ENCODE measurements at places on chromosomes 6 and 20.

GRCh38 chr20:62360854-62361798 is 6.0 kb downstream of the LAMA5 start:
- no peak for DNase-seq

- DNase-seq: no peak
These were observed 106.4 kb upstream of the PDE10A start for GRCh38 chr6:165769401-165769800.

GRCh38 chr20:13441388-13441787 is 197.3 kb downstream of the TASP1 start:
- no peak for DNase-seq

DNA sequence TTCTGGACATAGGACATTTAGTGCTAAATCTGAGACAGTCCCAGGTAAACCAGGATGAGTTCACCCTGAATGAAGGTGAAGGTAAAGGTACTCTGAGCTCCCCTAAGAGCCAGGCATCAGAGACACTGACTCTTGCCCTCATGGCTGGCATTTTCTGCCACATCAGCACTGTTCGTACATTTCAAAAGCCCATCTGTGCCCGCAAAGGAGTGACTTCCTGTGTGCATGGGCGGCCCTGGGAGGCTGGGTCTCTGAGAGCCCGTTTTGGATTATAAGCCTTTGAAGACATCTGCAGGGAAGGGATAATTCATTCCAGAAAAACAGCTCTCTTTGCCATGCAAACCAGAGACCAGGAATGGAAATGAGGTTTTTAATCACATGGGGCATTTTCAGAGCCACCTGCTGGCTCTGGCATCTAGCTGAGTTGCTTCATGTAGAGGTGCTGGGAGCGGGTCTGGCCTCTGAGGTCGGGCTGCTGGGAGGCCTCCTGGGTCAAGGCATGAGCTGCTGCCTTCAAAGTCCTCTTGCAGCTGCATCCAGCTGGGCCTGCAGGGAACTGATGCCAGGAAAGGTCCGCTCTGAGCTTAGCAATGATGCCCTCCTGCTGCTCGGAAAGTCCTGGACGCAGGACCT is 348.3 kb downstream of the DHX35 start:
- DNase-seq: no peak

DNA sequence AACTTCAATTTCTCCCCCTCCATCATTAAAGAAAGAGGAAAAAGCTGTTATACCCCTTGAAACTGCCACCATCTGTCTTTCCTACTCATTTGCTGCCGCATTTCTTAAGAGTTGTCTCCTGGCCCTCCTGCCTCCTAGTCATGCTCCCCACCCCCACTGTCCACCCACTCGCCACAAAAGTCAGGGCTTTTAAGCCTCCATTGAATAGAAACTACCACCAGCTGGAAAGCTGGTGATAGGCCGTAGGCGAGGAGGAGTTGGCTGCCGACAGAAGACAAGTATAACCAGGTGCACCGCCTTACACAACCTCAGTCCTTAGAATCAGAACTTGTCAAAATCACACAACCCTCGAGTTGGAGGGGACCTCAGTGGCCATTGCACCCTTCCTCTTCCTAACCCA is 67.6 kb downstream of the B3GAT2 start:
- no peak for DNase-seq

- no peak for DNase-seq
These were observed 18.3 kb upstream of the WFDC9 start for GRCh38 chr20:45649312-45649863.

DNA sequence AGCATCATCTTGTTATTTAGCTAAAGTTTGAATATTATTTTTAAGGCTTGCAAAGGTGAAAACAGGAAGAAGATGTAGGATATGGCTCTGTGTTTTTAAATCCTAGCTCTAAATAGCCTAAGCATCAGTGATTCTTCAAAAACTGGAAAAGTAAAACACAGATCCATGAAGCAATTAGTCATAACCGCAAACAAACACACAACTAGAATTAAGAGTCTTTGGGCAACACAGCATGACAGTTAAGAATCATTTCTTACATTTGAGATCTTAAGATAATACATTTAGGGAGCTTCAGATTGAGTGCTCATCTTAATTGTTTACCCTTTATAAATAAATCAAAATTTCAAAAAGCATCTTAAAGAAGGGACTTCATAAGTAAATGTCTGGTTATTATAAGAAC is 115.8 kb upstream of the MAP7 start:
- no peak for DNase-seq

GRCh38 chr6:88482465-88482864 is 316.3 kb upstream of the CNR1 start:
- DNase-seq: no peak

- DNase-seq: no peak
These were observed 143.7 kb downstream of the TENT5A start for GRCh38 chr6:81608776-81609175.

- no peak for DNase-seq
These were observed 35.1 kb downstream of the MGME1 start for GRCh38 chr20:18003897-18004296.

DNA sequence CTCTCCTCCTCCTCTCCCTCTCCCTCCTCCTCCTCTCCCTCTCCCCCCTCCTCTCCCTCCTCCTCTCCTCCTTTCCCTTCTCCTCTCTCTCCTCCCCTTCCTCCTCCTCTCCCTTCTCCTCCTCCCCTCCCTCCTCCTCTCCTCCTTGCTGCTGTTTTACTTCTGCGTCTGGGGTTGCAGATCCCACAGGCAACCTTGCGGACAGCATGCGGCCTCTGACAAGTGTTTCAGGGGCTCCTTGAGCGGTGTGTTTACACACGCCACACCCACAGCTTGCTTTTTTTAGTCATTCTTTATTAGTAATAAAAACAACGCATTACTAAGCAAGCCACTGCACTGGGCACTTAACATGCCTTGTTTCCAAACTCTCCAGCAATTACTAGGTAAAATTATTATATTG is 81.9 kb downstream of the TFAP2C start:
- no peak for DNase-seq

GRCh38 chr6:70586114-70586513 is 19.4 kb downstream of the SDHAF4 start:
- DNase-seq: no peak

GRCh38 chr20:16209951-16210361 is 363.3 kb downstream of the KIF16B start:
- DNase-seq: no peak

DNA sequence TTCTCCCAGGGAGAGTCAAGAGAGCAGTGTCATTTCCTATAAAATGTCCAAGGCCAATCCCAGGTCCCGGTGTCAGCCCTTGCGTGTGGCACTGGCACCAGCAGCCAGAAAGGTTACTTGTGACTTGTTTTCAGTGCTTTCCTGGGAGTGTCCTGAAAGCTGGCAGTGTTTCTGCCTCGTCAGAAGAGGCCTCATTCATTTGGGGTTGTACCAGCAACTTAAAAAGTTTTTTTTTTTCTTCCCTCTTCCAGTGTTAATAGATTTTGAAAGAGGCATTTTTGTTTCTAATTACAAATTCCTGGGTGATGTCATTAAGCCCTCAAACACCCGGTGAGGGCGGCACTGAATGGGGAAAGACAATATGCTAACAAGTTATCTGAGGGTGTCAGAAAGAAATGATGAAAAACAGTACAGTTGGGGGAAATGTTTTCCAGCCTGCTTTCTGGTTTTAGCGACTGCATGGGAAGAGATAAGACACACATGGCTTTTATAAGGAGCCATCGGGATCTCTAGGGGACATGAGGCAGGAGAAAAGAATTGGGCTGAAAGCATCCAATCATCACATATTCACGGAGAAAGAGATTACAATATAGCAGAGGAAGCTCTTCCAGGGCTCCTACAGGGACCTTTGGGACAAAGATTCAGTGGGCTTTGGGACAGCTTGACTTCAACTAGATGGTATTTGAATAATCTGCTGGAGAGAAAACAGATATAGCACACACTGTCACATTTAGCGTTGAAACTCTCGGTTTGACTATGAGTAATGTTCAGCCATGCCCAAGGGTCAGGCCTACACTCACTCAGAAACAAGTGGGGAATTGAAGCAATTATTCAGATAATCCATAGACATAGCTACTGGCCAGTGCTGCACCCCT is 153.0 kb downstream of the BCAS1 start:
- DNase-seq: no peak

DNA sequence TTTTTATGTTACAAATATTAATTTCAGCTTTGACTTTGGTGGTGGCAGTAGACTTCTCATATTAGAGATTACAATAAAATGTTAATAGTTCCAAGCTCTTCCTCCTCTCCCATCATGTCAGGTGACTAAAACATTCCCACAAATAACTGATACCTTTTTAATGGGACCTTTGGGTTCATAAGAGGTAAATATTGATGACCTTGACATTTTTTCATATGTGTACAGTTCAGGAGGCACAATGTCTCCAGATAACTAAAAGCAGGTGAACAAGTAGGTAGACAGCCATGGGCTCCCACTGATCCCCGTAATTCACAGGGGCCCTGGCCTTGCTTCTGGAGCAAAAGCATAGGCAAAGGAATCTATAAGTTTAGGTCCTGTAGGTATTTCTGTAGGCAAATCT is 317.7 kb downstream of the SOX4 start:
- no peak for DNase-seq

DNA sequence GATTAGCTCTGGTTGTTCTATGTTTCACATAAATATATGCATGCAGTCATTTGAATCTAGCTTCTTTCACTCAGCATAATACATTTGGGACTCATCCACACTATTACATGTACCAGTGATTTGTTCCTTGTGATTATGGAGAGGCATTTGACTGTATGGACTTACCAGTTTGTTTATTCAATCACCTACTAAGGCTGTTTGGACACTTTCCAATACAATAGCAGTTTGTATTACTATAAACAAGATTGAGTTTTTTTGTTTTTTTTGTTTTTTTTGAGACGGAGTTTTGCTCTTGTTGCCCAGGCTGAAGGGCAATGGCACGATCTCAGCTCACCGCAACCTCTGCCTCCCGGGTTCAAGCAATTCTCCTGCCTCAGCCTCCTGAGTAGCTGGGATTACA is 109.8 kb upstream of the DST start:
- no peak for DNase-seq

GRCh38 chr20:11850901-11851300 is 66.8 kb upstream of the BTBD3 start:
- DNase-seq: no peak

DNA sequence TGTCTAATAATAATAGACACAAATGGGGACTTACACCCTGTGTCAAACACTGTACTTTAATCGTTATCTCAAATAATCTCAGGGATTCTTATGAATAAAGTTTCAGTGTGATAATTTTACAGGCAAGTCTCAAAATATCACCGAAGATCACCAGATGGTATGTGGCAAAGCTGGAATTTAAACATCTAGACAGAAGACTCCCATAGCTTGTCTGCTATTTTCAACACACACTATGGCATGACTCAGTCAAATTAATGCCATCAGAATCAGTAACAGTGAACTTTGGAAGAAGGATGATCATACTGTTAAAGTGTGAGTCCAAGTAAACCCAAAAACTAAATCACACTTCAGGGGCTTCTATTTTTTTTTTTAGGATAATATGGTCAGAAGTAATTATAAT is 867.6 kb upstream of the FLRT3 start:
- no peak for DNase-seq

GRCh38 chr20:58826271-58826670 is 24.4 kb downstream of the GNAS-AS1 start:
- DNase-seq: no peak

DNA sequence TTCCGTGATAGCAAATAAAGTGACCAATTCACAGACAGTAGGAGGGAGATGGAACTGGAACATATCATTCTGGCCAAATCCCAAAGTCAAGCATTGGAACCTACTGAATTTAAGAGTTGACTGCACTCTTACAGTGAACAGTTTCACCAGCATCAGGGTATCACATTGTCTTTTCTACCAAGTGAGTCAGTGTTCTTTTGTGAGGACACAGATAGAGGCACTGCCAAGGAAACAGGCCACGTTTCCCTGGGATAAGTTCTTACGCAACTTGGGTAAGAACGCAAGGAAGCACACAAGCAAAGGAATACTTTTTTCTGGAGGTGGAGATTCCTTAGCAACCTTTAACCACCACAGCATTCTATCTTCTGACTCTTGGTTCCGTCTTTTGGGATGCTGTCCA is 28.6 kb upstream of the ENPP5 start:
- no peak for DNase-seq

GRCh38 chr6:13009461-13009860 is 292.9 kb downstream of the PHACTR1 start:
- no peak for DNase-seq

DNA sequence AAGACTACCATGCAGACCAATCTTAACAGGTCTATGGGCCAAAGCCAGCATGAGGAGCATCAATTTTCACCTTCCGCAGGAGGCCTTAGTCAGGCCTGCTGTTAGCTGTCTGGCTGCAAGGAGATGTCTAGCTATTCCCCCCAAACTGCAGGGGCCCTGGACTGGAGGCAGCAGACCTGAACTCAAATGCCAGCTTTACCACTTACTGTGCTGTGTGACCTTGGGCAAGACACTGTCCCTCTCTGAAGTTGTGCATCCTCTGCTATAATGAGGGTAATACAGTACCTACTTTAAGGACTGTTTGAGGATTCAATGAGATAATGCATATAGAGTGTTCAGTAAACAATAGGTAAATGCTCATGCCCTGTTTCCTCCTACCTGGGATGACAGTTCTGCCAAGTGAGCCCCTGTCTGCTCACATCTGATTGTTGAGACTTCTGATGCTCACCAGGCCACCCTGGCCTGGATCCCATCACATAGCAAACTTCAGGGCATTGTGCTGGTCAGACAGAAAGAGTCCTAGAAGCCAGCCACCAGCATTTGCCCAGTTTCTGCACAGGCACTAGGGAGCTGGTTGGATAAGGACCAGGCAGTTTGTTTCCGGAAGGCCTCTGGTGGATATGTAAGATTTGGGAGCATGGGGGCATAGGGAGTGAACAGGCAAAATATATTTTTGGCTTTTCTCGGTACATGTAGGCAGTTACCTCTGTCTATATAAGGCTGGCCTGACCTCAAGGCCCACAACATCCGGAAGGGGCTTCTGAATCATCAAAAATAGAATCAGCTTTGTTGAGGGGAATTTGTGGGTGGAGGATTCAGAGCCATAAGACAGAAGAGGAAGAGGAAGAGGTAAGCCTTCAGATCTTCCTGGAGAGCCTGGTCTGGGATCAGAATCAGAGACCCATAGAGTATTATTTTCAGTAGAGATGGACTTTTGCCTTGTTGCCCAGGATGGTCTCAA is 2.3 kb upstream of the OCSTAMP start:
- no peak for DNase-seq

DNA sequence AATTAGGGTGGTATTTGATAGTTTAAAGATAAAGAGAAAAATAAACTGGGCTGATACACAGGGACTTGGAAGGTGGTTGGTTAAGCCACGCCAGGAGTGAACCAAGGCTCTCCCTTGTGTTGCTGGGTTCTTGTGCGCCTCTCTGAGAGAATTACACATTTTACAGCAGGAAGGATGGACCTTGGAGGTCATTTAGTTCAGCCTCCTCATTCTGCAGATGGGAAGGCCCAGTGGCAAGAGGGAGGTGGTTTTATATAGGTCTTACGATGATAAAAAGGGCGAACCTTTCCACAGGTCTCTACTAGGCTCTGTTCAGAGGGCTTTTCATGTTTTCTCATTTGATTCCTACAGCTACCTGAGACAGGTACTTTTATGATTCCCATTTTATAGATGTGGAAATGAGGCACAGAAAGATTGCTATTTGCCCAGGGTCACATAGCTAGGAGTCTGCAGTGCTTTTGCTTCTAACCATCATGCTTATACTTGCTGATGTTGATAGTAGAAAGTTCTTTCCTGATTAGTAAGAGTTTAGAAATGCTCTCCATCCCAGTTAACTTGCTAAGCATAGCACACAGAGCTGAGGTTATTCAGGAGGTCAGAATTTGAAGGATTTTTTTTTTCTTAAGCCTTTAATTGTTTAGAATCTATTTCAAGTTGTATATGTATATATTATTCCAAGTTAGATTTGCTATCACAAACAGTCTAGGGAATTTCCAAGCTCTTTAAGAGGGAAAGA is 12.8 kb downstream of the HIVEP1 start:
- DNase-seq: no peak
